ENCODE measurements at places on chromosomes 6 and 20.

DNA sequence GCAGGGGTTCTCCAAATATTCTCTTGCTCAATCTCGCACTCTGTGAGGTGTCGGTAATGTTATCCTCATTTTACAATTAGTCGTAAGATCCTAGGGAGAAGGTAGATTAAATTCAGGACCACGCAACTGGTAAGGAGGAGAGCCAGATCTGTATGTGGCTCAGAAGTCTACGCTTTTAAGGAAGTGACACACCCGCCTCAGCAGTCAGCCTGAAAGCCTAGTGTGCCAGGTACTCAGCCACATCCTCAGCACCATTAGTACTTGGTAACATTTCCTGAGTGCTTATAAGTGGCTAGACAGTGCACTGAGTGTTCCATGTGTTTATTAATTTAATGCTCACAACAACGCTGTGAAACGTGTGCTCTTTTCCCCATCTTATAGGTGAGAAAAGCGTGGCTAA is 63.7 kb downstream of the DHX35 start:
- no peak for DNase-seq

GRCh38 chr6:25181350-25181724 is 97.8 kb upstream of the CARMIL1 start:
- DNase-seq = no peak

DNA sequence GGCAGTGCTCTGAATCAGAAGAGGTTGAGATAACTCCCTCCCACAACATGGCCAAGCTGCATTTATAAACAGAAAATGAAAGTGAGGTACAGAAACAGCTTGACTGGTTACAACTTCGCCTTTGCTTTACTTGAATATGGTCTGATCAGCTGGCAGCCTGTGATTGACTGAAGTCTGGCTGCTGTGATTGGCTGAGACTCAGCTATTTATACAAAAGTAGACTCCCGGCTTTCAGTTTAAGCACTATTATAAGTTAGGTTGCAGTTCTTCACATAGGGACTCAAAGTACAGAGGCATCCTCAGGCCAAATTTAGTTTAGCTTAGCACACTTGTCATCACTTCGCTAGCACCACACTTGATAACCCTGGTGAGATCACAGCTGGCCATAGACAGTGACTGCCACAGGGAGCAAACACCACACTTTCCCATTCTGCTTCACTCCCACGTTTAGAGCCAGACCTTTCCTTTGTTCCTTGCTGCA is 362.6 kb downstream of the EPM2A start:
- no peak for DNase-seq

DNA sequence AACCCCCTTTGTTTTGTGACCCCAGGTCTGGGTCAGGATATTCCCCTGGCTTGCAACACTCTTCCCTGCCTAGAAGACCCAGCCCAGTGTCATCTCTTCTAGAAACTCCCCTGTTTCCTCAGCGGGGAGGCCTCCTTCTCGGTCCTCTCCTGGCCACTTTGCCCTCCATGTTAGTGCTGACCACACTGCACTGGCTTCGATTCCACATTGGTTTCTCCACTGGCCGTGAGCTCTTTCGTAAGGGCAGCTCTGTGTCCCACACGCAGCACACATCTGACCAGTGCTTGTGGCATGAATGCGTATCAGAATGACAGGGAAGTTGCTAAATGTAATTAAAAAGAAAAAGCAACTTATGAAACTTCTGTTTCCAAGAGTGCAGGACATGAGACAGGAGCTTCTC is 49.4 kb upstream of the FNDC1 start:
- no peak for DNase-seq

- DNase-seq = no peak
These were observed 139.1 kb downstream of the ARID1B start for GRCh38 chr6:156916130-156916801.

- no peak for DNase-seq
These were observed 578.2 kb downstream of the MEI4 start for GRCh38 chr6:78231002-78231401.

DNA sequence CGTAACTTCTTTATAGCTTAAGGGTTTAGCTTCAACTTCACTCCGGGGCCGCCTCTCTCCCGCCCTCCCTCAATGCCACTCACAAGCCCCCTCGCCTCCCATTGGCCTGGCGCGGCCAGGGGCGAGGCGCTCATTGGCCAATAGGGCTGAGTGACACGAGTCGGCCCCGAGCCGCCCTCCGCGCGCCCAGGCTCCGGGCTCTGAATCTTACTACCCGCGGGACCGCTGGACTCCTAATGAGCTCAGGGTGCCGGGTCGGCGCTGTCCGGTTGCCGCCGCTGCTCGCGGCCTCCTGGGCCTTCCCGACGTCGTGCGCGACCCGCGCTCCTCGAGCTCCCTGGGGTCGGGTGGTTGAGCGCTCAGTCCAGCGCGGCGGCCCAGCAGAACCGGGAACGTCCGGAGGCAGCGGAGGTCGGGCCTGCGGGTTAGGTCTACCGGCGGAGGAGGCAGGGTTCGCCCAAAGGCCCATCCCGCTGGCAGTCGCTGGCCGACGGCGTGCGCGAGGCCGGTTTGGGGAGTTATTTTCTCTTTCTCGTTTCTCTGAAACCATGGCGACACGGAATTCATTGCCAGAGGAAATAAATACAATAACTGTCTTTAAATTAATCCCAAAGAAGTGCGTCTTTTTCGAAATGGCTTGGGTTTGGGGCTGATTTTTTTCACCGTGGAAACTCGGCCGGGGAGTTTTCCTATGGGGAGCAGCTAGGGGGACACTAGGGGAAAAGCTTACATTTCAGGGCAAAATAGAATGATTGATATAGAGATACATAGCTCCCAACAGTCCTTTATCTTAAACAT is at the start of gene SIM1:
TSS of gene SIM1 (minus strand) at position 19 of the 798 bp plus-strand sequence. CDS start 1,453 bp downstream, outside the sequence.
- DNase-seq = peak; percentile 41

- peak; percentile 12 for DNase-seq
These were observed 227.4 kb downstream of the DLL1 start for GRCh38 chr6:170063431-170063830.

DNA sequence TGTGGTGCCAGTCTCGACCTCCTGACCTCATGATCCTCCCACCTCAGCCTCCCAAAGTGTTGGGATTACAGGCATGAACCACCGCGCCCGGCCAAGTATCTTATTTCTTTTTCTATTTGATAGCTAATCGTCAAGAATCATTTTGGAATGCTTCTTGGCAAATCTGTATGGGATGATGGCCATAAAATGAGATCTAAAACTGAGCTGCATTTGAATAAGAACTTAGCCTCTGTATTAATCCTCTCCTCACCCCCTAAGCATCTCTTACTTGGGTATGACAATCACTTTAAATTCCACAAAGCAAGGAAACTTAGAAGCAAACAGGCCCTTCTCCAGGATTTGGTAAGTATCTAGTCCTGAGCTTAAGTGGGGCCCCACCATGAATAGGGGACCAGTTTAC is 108.9 kb upstream of the BTBD3 start:
- no peak for DNase-seq

DNA sequence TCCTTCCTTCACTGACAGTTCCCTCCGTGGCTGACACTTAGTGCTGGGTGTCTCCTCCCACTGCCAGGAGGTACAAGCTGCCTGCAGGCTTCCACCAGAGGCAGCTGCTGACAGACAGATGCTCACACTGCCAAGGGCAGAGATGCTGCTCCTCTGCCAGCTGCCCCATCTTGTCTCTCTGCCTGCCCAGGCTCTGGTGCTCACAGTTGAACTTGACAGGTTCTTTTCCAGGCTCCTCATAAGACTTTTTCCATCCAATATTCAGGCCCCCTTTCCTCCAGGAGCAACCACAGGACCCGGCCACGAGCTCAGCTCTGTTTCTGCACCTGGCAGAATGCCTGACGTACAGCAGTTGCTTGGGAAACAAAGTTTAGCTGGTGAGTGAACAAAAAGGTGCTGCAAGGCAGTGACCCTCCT is 79.8 kb downstream of the PSMB1 start:
- DNase-seq = no peak

GRCh38 chr6:155303361-155303870 is 10.9 kb downstream of the TFB1M start:
- no peak for DNase-seq

- DNase-seq = peak; percentile 82
These were observed at the start of gene COL21A1 for GRCh38 chr6:56246881-56247653. Gene COL21A1 (minus strand): TSS chr6:56247580. CDS start chr6:56182618, 64,962 bp downstream.

- no peak for DNase-seq
These were observed 929.6 kb downstream of the C6orf118 start for GRCh38 chr6:164379795-164380194.

DNA sequence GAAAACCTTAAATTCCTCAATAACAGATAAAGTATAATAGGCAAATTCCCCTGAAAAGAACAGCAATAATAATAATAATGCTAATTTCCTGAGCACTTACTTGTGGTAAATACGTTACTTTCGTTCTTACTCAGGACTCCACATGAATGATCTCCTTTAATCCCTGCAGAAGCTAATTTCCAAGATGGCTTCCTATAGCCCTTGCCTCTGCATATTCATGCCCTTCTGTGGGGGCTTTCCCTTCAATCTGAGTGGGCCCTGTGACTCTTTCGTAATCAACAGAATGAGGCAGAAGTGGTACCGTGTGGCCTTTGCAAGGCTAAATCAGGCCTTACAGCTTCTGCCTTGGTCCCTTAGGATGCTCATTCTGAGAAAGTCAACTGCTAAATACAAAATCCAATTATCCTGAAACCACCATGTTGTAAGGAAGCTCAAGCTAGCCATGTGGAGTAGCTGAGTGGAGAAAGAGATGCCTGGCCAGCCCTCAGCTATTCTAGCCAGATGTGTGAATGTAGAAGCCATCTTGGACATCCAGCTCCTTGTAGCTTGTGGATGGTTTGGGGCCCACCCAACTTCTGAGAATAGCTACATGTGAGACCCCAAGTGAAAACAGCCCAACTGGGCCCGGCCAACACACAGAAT is 50.5 kb downstream of the MCUR1 start:
- no peak for DNase-seq

DNA sequence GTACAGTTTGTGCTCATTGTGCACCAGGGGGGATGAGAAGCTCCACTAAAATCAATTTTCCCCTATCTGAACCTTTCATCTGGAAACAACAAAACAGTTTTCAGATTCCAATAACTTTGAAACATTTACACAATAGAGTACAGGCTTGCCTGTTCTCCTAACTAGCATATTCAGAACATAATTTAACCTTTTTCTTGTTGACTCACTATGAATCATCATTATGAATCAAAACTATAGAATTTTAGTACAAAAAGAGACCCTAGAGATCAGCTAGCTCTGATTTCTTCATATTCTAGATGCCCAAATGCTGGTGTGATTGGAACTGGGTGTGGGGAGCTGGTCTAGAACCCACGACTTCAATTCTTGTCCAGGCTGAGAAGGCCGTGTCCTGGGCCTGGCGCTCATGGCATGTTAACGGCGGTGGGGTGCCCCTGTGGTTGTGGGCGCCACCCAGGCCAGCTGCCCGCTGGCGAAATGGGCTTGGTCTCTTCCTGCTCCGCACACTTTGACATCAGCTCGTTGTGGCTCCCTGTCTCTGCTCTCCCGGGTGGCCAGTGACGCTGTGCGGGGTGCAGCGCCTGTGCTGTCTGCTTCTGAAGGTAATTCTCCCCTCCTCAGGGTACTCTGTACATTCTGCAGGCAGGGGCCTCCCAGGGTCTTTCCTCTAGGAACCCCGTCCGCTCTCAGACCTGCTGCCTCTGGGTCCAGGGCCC is 29.9 kb upstream of the AGPAT4 start:
- DNase-seq = no peak

GRCh38 chr6:140050101-140050995 is 675.9 kb upstream of the CITED2 start:
- DNase-seq = no peak

DNA sequence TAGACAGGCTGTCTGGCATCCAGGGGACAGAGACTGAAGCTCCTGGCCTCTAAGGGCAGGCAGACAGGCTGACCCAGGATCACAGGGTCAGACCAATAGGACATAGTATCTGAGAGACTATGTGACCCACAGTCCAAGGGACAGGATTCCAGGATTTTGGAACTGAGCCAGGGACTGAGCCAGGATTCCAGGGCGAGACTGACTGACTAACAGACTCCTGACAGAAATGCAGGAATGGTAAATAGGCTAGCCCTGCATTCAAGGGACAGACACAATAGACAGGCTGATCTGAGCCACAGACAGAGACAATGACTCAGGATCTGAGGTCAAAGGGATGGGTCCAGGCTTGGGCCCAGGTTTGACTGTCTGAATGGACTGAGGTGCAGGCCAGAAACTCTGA is 19.8 kb downstream of the XKR7 start:
- no peak for DNase-seq

DNA sequence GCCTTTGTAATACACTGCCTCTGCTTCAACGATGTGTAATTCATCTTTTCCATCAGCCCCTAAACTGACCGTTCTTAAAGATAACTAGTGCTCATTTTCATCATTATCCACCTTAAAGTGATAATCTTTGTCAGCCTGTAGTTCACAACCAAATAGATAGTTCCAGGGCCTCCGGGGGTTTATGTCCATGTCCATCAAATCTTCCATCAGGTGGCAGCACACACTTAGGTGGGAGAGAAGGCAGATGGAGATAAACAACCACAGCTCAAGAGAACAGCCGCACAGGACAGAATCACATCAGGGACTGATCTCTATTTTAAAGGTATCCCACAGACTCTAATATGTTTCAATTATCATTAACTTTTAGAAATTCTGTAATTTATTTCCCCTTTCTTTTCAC is 90.9 kb downstream of the LMBRD1 start:
- DNase-seq = no peak

DNA sequence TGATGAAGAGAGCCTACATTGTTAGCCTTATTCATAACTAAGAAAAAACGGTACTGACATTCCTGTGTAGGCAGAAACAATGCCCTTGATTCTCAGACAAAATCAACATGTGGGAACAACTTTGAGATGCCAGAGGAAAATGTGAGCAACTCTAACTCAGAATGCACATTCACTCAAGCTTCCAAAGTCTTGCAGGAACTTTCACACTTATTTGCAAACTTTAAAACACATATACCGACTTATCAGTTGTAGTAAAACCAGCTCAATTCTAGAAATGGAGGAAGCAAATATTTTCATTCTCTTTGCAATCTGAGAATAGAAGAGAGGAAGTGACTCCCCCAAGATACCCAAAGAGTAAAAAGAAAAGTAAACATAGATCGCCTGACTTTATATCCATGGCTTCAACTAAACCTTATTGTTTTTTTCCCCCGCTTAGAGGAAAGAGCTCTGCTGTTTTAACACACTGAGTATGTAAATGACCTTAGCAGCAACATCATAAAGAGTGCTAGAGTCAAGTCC is 117.6 kb downstream of the EPB41L2 start:
- no peak for DNase-seq

DNA sequence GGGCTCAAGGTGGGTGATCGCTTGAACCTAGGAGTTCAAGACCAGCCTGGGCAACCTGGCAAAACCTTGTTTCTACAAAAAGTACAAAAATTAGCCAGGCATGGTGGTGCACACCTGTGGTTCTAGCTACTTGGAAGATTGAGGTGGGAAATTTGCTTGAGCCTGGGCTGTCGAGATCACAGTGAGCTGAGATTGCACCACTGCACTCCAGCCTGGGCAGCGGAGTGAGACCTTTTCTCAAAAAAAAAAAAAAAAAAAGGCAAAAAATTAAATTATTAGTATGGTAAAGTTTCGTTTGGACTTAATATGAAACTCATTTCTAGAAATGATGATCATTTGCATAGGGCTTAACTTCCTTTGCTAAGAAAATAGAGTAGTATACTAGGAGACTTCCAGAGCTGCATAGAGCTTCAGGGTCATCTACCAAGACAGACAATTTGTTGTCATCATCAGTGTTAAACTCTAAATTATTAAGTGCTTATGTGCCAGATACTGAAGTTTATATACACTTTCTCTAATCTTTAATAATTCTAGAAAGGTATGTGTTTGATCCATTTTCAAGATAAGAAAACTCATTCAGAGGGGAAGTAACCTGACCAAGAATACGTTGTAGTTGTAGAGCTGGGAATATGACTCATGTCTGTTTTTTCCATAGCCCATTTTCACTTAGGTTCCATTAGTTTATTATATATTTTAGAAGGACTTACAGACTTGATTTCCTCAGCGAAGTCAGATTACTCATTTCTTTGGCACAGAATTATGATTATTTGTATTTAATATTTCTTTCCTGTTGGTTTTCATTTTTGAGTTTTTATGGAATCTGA is 84.5 kb downstream of the SLC16A10 start:
- DNase-seq = no peak
